Anterior cingulate cortex (tissue), 58 donors: ENCODE measurements at places on chromosomes 6 and 20.

DNA sequence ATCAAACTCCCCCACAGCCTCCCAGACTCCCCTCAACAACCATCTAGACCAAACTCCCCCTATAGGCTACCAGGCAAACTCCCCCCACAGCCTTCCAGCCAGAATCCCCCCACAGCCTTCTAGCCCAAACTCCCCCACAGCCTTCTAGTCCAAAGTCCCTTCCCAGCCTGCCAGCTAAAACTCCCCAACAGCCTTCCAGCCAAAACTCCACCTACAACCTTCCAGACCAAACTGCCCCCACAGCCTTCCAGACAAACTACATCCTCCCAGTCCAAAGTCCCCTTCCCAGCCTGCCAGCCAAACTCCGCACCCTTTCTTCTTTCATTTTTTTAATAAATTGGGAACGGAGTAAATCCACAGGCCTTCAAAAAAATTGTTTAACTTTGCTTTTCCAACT lies 37.4 kb upstream of the SYNDIG1 start:
- no peak for DNase-seq

GRCh38 chr6:96032661-96033060 lies 16.9 kb downstream of the FUT9 start:
- no peak for DNase-seq

DNA sequence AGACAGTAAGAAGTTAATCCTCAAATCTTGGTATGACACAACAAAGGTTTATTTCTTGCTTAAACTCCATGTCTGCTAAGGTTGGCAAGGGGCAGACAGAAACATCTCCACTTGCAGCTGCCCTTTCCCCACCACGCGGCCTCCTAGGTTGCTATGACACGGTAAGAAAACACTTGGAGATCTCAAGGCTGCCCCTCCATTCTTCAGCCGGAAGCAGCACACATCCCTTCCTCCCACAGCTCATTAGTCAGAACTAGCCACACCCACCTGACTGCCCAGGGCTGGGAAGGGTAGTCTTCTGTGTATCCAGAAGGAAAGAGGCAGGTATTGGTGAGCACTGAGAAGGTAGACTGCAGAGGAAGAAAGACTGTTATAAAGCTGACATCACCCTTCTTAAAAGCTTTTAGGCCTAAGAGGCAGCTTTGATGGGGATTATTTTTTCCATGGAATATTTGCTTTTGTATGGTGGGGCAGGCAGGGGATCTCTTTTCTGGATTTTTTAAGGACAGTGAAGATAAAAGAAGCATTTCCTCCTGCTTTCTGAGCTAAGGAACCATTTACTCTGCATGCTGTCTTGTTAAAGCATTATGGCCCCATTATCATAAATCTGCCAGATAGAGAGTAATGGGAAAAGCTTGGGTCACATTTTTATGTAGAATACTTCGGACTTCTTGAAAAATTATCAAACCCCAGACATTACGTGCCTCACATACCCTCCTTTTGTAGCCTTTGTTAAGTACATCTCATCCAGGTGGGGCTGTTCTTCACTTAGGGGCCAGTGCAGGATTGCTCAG lies 41.6 kb downstream of the MRAP2 start:
- DNase-seq, result no peak

GRCh38 chr20:21575167-21575566 lies 61.3 kb upstream of the NKX2-2 start:
- no peak for DNase-seq

DNA sequence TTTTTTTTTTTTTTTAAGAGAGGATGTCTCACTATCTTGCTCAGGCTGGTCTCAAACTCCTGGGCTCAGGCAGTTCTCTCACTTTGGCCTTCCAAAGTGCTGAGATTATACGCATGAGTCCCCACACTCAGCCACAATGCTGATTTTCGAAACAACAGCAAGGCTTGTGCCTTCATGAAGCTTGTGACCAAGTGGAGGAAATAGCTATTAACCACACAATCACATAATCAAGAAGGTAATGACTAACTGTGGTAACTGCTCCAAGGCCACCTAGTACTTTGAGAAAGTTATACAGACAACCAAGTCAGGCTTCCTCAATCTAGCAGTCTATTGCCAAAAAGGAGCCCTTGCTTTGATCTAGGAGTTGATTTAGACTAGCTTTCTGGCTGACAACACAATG lies 46.3 kb downstream of the SOD2 start:
- DNase-seq, result no peak

- no peak for DNase-seq
These were observed 249.1 kb upstream of the JAG1 start for GRCh38 chr20:10922941-10923340.
